NCI-H2171 treated with DMSO at 0.1 percent for 48 hours (cell line): ENCODE measurements at places on chromosomes 13 and 19.

GRCh38 chr19:44050740-44051649 is 841 bp upstream of the ZNF223 start:
- peak; percentile 92 for DNase-seq

DNA sequence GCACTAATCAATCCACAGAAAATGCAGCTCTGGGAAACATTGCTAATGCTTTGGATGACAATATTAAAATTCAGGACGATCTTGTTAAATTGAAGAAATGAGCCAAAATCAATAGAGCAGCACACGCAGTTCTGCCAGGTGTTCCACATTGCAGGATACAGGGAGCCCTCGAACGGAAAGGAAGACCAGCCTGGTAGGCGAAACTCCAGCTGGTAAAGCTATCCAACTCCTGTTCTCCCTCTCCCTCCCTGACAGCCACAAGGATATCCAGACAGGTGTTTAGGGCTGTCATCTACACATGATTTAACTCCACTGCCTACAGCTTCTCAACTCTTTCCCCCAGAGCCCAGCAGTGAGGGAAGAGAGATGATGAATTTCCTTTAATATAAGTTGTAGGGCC is 67.7 kb downstream of the EPSTI1 start:
- peak; percentile 79 for DNase-seq

DNA sequence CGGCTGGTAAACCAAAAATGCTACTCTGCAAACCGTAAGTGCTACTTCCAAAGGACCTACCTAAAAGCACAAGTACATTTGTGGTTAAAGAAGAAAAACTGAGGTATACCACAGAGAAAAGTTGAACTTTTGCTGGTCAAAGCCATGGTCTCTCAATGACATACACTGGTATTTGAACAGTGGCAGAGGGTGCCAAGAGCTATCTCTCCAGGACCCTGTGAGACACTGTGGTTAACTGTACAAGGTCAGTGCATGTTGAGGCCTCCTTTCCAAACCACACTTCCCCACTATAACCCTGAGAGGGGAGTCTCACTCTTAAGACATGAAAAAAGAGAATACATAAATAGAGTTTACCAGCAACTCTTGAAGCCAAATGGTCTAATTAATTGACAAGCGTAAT is 49.5 kb downstream of the COL4A1 start:
- no peak for DNase-seq

DNA sequence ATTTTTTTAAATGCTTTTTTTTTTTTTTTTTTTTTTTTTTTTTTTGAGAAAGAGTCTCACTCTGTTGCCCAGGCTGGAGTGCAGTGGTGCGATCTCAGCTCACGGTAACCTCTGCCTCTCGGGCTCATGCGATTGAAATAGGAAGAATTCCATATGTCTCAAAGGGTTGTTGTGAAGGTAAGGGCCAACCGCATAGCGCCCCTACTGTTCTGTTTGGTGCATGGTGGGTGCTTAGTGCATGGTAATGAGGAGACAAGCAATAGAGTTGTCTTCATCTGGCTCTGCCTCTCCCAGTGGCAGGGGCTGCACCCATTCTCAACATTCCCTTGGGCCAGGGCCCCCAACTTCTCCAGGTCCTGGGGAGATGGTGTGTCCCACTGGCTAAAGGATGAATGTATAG is 68.7 kb downstream of the RASL11A start:
- DNase-seq, result no peak

DNA sequence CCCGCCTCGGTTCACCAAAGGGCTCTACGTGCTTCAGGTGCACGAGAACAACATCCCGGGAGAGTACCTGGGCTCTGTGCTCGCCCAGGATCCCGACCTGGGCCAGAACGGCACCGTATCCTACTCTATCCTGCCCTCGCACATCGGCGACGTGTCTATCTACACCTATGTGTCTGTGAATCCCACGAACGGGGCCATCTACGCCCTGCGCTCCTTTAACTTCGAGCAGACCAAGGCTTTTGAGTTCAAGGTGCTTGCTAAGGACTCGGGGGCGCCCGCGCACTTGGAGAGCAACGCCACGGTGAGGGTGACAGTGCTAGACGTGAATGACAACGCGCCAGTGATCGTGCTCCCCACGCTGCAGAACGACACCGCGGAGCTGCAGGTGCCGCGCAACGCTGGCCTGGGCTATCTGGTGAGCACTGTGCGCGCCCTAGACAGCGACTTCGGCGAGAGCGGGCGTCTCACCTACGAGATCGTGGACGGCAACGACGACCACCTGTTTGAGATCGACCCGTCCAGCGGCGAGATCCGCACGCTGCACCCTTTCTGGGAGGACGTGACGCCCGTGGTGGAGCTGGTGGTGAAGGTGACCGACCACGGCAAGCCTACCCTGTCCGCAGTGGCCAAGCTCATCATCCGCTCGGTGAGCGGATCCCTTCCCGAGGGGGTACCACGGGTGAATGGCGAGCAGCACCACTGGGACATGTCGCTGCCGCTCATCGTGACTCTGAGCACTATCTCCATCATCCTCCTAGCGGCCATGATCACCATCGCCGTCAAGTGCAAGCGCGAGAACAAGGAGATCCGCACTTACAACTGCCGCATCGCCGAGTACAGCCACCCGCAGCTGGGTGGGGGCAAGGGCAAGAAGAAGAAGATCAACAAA is 2.6 kb downstream of the PCDH17 start:
- no peak for DNase-seq

- no peak for DNase-seq
Observed at GRCh38 chr13:86633346-86633745, 834.1 kb upstream of the SLITRK6 start.

DNA sequence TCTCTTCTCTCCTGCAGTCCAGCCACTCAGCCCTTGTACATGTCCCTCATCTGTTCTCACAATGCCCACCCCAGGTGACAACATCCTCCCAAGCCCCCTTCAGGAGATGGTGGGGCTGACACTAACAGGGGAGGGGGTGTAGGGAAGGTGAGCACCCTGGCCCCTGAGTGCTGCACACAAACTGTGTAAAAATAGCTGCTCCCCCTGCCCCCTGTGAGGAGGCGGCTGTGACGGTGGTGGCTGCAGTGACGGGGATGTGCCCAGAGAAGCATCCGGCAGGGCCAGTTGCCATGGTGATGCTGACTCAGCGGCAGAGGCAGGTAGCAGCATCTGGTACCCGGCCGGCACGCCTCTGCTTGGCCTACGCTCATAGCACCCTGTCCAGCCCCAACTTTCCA is 13.0 kb upstream of the JUND start:
- DNase-seq, result peak; percentile 47

- no peak for DNase-seq
Observed at GRCh38 chr13:79442706-79443105, 36.7 kb upstream of the RBM26 start.

- DNase-seq, result no peak
Observed at GRCh38 chr19:18712981-18713380, 29.5 kb downstream of the CRTC1 start.

- DNase-seq, result no peak
Observed at GRCh38 chr13:49418206-49418605, 25.7 kb downstream of the CAB39L start.

DNA sequence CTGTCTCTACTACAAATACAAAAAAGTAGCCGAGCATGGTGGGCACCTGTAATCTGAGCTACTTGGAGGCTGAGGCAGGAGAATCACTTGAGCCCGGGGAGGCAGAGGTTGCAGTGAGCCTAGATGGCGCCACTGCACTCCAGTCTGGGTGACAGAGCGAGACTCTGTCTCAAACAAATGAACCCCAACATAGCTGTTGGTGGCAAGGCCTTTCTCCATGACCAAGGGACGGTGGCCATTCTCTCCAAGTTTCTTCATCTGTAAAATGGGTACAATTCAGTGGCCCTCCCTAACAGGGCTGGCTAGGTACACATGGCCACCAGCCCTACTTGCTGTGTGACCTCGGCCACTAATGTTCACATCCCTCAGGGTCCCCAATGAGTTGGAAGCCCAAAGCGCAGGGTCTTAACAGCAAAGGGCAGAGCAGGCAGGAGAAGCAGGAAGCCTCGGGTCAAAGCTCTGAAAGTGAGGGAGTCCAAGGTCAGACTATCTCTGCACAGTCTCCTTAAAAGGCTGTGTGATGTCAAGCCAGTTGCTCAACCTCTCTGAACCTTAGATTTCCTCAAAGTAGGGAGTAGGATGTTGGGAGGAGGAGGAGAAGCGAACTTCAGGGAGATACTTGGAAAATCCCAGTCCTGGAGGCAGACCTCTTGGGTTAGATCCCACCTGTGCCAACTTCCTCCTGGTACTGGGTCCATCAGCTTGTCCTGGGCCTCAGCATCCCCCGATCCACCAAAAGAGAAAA is 2.7 kb downstream of the JUND start:
- DNase-seq, result no peak

DNA sequence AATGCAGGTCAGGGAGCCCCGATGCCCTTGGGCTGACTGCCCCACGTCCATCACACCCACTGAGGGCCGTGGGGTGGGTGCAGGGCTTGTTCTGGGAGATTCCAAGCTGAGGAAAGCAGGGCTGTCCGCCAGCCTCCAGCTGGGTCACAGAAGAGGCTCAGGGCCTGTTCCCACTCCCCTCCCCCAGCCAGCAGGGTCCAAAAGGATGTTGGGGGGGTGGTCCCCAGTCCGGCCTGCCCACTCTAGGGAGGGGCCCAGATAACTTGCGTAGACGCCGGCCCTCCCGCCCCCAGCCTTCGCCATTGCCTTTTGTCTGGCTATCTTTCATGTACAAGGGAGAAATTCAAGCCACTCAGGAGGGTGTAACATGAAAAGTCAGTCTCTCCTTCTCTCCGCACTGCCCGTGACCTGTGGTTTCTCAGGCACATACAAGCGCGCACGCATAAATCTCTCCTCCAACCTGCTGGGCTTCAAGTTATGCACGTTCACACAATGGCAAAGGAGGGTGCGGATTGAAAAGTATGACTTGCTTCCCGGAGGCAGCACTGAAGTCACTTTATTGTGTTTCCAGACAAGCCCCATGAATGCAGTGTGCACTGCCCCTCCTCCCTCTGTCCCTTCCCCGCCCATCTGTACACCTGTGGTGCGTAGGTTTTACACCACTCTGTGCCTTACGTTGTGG is 20.2 kb downstream of the CARM1 start:
- DNase-seq, result peak; percentile 68

DNA sequence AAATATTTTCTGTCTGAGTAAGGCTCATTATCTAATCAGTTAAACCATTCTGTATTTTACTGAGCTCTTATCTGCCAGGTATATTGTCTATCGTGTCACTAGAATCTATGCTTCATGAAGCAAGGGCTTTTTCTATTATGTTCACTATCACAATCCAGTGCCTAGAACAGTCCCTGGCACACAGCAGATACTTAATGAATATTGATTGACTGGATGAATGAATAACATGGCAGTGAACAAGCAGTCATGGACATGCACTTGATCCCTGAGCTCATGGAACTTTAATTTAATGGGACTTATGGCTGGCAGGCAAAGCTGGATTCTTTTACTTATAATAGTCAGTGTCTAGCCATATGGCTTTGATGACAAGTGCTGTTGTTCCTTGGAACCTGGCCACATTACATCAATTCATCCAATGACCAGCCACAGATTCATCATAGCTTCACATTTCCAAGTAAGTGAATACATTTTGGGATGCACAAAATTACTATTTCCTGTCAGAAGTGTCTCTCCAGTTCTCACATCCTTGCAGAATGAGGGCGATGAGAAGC is 214.8 kb downstream of the COG6 start:
- peak; percentile 38 for DNase-seq

DNA sequence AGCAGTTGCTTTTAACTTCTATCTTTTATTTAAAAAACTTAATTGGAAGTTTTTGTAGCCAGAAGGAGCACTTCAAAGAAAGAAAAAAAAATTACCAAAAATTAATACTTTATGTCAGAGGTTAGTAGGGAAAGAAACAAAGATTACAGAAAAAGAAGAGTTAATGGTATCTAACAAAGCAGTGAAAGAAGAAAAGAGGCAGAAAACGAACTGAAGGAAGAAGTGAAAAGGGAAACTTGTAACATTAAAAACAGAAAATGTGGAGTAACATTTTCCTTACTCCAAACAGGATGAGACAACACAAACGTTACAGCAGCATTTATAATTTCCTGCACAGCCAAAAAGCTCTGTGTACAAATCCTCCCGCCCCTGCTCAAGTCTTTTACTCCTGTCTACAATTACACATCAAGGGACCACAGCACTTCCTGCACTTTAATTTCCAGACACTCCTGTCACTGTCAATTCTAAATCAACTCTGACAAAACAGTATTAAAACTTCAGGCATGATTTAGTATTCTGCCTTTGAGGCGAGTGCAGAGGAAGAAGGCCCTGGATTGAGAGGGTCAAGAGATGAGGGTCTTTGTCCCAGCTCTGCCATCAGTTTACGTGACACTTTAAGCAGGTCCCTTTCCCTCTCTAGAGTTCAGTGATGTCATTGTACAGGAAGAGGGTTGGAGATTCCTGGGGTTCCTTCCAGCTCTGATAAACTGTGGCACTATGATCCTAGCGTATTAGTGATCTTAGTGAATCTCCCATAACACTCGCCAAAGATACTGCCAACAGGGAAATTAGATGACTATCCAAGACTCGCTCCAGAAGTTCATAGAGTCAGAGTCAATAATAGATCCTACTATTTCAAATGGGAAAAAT is 53.2 kb upstream of the LSM14A start:
- no peak for DNase-seq

DNA sequence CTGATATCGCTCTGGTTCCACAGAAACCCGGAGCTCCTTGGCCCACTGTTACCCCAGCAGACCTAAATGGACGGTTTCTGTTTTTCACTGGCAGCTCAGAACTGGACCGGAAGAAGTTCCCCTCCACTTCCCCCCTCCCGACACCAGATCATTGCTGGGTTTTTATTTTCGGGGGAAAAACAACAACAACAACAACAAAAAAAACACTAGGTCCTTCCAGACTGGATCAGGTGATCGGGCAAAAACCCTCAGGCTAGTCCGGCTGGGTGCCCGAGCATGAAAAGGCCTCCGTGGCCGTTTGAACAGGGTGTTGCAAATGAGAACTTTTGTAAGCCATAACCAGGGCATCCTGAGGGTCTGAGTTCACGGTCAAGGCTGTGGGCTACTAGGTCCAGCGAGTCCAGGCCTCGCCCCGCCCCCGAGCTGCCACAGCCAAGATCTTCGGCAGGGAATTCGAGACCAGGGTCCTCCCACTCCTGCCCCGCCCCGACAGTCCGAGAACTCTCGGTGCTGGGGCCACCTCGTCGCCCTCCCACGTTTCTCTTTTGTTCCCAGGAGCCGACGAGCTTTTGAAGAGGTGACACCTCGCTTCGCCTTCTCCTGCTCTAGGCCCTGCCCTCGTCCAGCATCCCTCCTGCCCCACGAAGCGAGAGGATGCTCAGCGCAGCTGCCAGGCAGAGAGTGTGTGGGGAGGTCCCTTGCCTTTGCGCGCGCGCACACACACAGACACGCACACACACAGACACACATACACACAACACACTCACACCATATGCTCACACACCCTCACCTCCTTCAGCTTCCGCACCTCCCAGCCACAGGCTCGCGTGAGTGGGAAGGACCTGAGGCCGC is 8.8 kb downstream of the ZIC2 start:
- no peak for DNase-seq
